Pancreas (tissue), 10 donors: ENCODE measurements at places on chromosomes 16 and 17. TPM values are rescaled to one million over a fixed set of nuclear protein-coding genes. Genes with fewer than 3 reads are reported as not detected.

Gene FA2H
- 4.8 TPM for polyA plus RNA-seq

Gene ALDH3A1
- 0.34 TPM for polyA plus RNA-seq

Gene SLC16A13
- 1.4 TPM for polyA plus RNA-seq

Gene CIITA
- 6.5 TPM for polyA plus RNA-seq

DNA sequence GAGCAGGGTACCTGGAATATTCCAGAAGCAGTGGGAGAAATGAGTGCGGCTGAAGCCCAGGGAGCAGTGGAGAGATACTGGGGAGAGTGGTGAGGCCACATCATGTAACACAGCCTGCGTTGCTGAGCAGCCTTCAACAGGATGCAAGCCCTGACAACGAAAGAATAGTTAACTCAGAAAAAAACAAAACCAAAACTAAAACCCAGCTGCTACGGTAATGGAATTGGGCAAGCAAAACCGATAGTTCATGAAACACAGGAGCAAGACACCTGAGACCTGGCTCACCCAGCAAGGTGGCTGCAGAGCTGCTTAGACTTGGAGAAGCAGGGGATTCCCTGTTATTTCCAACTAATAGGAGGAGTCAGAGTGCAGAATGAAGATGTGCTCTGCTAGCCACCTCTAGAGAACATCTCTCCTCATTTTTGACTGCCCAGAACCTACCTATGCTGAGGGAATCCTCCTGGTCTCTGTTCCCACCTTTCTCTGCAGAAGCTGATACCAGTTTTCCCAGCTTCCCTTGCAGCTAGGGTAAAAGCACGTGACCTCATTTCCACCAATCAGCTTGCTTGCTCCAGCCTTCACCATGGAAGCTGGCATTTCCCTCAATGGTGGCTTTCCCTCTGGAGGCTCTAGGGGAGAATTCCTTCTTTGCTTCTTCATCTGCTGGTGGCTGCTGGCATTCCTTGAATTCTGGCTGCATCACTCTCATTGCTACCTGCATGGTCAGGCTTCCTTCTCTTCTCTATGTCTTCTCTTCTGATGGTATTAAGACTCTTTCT is 59.4 kb upstream of the XYLT1 start:
- no peaks in the 10 kb centered on the region for H3K27me3 ChIP-seq
- DNase-seq: no peak
- H3K36me3 ChIP-seq: no peaks in the 10 kb centered on the region
- no peak overlapping the region for H3K27ac ChIP-seq

DNA sequence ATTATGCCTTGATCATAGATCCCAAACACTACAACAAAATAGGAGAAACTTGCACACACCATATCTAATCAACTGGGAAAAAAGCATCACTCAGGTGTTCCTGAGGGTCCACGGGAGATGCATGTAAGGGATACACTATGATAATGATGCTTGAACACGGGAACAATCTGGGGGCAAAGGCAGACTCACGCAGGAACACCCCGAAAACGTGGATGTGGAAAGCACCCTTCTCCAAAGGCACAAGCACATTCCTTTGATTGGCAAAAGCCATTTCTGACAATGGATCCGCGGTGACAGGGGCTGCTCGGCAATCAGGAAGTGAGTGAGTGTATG is 1.3 kb downstream of the ZNF652 start:
- peak overlapping the region; percentile 87 for H3K27ac ChIP-seq
- DNase-seq: no peak
- no peaks in the 10 kb centered on the region for H3K27me3 ChIP-seq
- H3K4me1 ChIP-seq: peaks cover 19% of the 10 kb centered on the region

- no peaks in the 10 kb centered on the region for H3K4me1 ChIP-seq
- DNase-seq: no peak
- H3K27me3 ChIP-seq: no peaks in the 10 kb centered on the region
- H3K36me3 ChIP-seq: no peaks in the 10 kb centered on the region
Measured at GRCh38 chr16:12837291-12837690, 33.6 kb upstream of the CPPED1 start.

GRCh38 chr17:31544186-31544585 is 152.7 kb downstream of the RAB11FIP4 start:
- DNase-seq: no peak
- no peaks in the 10 kb centered on the region for H3K36me3 ChIP-seq
- H3K4me1 ChIP-seq: no peaks in the 10 kb centered on the region

GRCh38 chr16:60302261-60302660 is 1568.1 kb upstream of the GOT2 start:
- no peak for DNase-seq
- no peaks in the 10 kb centered on the region for H3K4me1 ChIP-seq
- no peak overlapping the region for H3K4me3 ChIP-seq
- H3K27ac ChIP-seq: no peak overlapping the region

- H3K27me3 ChIP-seq: no peaks in the 10 kb centered on the region
- H3K36me3 ChIP-seq: no peaks in the 10 kb centered on the region
- H3K4me1 ChIP-seq: no peaks in the 10 kb centered on the region
- H3K4me3 ChIP-seq: no peak overlapping the region
- no peak overlapping the region for H3K27ac ChIP-seq
Measured at GRCh38 chr16:78871241-78871640, 729.3 kb downstream of the MAF start.

DNA sequence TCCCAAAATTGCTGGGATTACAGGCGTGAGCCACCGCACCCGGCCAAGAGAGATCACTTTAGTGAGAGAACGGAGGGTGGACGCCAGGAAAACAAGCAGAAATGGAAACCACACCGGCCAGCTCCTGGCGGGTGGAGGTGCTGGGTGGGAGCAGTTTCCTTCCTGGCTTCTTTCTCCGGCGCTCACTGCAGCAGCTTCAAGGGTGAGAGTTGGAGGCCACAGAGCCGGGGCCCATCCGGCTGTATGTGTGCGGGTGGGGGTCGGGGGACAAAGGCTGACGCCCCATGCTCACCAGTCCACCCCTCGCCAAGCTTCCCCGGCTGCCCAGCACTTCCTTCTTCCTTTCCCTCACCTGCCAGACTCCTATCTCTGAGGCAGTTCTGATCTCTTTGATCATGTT is 13.5 kb upstream of the BHLHA9 start:
- no peaks in the 10 kb centered on the region for H3K27me3 ChIP-seq
- no peak overlapping the region for H3K27ac ChIP-seq
- peaks cover 5% of the 10 kb centered on the region for H3K4me1 ChIP-seq
